ENCODE measurements at places on chromosomes 4 and X.

DNA sequence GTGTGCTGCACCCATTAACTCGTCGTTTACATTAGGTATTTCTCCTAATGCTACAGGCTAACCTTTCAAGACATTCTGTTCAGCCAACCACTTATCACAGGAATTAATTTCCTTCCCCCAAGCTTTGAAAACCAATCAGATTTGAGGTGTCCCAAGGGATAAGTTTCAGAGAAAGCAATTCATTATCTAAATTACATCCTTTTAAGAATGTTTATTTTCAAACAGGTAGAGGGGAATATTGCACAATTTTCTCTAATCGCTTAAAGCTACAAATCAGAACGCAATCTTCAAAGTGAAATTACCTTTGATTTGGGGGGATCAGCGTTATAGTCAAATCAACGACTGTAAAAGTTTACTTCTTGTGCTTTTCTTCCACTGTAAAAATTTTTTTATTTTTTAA is 1.6 kb downstream of the CLOCK start:
- DNase-seq: no peak

DNA sequence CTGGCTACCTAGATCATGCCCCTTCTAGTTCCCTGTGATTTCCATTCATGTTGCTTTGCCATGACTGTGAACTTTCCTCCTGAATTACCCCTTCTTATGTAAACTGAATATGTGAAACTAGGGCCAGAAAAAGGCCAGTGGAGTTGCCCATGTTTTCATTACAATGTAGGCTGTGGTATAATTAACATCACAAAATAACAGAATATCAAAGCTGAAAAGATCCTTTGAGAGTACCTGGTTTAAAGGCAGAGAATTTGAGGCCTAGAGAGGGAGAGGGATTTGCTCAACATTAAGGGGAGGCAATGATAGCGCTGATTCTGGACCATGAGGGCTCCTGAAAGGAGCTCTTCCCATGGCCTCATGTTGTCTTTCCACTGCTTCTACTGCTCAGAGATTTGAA is 392.2 kb downstream of the OPHN1 start:
- DNase-seq: no peak

DNA sequence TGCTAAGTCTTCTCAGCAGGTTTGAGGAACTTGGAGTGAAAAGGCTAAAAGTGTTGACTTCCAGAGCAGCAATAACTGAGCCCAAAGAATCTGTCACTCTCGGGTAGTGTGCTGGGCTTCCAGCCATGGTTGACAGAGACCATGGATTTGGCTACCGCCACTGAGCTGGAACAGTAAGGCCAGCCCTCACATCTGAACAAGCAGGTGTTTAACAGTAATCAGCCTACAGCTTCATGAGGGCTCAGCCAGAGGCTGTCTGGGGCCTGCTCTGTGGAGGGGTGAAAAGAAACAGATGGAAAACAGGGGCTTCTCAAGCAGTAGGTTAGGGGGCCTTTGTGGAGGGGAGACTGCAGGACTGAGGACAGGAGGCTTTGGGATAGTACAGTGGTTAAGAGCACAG is 14.9 kb downstream of the RASL11B start:
- no peak for DNase-seq

GRCh38 chr4:162322054-162322453 is 158.3 kb upstream of the FSTL5 start:
- no peak for DNase-seq

GRCh38 chrX:18537524-18537923 is 112.1 kb downstream of the CDKL5 start:
- no peak for DNase-seq

- no peak for DNase-seq
Observed at GRCh38 chr4:185122681-185123345, 20.3 kb upstream of the SLC25A4 start.

DNA sequence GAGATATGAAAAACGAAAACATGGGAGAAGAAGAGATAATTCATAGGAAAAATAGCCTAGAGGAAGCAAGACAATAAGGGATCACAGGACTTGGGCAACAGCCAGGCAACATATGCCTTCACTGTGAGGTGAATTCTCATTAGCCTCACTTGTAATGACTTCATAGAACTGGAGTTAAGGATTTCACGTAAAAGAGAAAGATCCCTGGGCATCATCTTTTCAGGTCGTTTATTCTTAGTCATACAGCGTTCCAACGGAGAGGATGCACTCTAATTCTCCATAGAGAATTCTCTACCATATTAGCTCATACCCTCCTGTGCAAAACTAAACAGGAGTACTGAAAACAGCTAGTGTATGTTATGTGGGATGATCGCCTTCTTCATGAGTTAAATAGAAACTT is 1.4 kb downstream of the PRKG2 start:
- no peak for DNase-seq

- DNase-seq: no peak
Observed at GRCh38 chr4:24229978-24230377, 340.1 kb upstream of the PPARGC1A start.

DNA sequence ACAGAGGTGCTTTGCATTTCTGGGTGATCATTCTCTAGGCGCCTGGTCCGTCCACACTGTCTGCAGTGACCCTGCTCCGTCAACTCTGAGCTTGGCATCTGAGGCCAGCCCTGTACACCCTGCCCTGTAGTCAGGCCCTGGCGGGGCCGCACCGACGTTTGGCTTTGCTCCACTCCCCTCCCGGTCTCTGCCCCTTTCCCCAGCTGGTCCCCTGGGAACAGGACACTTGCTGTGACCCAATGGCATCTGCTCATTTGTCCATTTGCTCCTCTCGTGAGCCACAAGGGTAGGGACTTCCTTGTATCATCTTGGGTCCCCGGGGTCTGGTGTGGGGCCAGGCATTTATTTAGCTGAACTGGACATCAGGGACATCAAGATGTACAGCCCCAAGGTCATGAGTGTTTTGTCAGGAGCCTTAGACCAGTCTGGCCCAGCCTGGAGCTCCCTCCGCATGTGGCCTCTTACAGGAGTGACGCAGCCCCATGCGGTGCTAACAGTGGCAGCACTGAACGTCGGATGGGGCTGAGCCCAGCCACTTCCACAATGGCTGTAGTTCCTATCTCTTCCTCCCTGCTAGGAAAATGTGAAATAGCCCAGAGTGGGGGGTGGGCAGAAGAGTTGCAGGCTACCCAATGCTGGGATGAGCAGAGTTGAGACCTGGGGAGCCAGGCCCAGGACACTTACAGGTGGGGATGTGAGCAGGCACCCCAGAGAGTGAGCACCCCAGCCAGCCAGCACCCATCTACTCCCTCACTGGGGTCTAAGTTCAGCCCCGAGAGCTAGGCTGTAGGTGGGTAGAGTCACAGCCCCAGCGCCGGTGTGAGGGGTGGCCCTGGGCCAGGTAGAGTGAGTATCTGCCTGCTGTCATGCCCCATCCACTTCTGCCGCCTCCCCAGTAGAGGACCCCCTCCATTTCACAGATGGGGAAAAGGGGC is 2.0 kb upstream of the SH3BP2 start:
- no peak for DNase-seq

DNA sequence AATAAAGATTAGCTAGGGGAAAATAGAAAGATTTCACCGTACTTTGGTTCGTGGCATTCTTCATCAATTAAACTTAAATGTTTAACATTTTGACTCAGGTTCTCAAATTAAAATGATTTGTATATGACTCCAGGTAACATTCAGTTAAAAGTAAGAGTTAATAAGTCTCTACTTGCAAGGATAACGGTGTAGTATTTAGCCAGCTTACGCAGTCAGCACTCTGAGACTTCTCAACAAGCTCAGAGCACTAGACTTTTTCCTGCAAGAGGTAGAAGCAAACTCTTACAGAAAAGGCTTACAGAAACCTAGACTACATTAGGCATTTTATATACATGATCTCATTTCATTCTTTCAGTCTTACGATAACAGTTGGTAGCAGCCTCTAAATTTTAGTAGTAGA is 96.4 kb upstream of the PPARGC1A start:
- DNase-seq: no peak

GRCh38 chr4:39043861-39044363 is 11.7 kb upstream of the TMEM156 start:
- no peak for DNase-seq

DNA sequence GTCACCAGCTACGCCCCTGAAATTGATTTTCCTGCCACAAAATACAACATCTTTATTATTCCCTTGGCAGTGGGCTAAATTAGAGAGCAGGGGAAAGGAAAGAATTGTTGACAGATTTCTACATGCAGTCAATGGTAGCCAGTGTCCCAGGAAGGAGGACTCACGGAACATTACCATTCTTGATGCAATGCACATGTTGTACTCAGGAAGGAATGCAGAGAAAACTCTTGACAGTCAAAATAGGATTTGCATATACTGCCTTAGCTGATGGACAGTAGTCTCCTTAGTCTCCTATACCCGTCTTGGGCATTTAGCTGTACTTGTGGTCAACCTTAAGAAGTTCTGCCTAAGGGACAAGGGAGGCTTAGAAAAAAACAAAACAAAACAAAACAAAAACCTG is 158.0 kb upstream of the GYPA start:
- no peak for DNase-seq

GRCh38 chr4:70365479-70365878 is 4.9 kb downstream of the SMR3A start:
- no peak for DNase-seq

DNA sequence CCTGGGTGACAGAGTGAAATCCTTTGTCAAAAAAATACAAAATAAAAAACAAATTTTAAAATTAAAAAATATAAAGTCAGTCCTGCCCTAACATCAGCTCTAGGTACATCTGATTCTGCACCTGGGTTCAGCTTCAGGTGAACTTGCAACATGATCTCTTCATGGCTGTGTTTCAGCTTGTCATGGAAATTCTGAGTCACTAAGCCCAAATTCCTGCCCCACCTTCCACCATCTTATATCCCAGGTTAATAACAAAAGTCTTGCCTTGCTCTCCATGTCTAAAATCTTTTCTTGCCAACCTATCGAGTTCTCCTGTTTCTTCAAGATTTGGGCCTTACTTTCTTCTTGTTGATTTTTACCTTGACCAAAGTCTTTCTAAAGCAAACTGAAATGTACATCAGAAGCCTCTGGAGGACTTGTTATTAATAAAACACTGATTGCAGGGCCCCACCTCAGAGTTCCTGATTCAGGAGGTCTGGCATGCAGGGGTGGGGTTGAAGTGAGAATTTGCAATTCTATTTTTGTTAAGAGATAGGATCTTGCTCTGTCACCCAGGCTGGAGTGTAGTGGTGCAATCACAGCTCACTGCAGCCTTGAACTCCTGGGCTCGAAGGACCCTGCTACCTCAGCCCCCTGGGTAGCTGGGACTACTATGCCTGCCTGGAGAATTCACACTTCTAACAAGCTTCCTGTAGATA is 125.8 kb upstream of the VCX3A start:
- DNase-seq: no peak

GRCh38 chrX:132631579-132632232 is 142.9 kb upstream of the MBNL3 start:
- DNase-seq: no peak

DNA sequence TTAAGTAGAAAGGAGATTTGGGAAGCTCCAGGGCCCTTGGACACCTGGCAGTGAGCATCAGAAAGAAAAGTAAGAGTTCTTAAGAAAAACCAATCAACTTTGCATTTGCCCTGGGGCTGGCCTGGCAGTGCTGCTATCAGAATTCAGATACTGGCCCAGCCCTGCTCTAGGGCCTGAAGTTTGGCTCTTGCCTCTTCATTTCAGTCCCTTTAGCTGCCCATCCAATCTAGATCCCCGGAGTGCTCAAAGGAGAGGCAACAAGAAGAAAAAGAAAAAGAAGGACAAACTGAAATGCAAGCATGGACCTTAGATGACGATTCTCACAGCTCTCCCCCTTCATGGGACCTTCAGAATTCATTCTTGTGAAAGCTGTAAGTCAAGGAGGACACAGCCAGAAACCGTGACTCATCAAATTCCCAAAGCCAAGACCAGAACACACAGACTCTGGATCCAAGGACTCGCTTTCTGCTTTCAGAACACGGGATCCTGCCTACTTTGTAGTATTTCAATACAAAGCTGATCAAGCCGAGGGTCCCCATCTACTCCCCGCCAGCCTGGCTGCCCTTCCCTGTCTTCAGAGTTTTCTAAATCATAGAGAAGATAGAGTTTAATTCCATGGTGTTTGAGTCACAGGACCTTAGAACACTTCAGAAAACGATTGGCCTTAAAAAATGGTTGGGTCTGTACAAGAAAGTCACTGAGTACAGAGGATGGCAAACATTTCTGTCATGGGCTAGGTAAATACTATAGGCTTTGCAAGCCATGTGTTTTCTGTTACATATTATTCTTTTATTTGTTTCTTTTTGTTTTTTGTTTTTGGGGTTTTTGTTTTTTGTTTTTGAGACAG is 103.7 kb downstream of the RBM47 start:
- DNase-seq: no peak

GRCh38 chrX:139121616-139122286 is 408.8 kb upstream of the F9 start:
- DNase-seq: no peak

GRCh38 chrX:151085207-151085606 is 91.2 kb upstream of the GPR50 start:
- no peak for DNase-seq

GRCh38 chr4:8168832-8169598 is 10.4 kb upstream of the ABLIM2 start:
- DNase-seq: no peak

DNA sequence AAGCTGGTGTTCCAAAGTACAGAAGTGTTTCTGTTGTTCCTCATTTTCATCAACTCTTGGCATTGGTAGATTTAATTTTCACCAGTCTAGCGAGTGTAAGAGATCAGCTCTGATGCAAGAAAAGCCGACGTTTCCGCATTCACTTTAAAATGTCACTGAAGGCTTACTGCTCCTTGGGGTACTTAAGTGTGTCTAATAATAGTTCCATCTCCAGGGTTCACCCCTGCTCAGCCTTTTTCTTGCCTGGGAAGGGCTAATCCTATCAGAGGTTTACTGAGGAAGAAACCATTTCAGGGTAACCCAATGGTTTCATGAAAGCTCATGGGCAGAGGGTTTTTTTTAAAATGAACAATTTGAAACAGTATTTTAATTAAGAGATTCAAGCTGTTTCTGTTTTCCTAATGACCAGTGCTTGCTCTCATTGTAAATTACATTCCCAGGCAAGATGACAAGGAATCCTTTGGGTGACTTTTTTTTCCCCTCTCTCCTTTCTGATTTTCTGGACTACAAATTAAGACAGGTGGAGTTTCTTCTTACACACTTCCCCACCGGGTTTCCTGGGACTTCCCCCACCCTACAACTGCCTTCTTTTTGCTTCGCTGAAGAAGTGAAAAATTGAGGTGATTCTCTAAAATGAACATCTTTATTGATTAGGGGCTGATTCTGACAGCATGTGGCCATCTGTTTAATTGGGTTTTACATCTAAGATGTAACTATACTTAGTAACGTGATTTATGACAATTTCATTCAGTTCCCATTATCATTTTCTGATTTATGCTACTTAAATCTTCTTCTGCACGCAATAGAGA is 78.7 kb upstream of the CBLL2 start:
- no peak for DNase-seq

GRCh38 chrX:17405225-17405969 is 30.4 kb downstream of the NHS start:
- DNase-seq: no peak

- no peak for DNase-seq
Observed at GRCh38 chr4:152919826-152920225, 16.3 kb upstream of the FHDC1 start.

GRCh38 chrX:155864655-155865054 is 16.5 kb upstream of the VAMP7 start:
- no peak for DNase-seq

Data from stimulated activated CD4-positive, alpha-beta T cell treated with anti-CD3 and anti-CD28 coated beads, Interleukin-4, amount 100 ng/mL, for 4 hours (primary cell).